Stimulated activated CD4-positive, alpha-beta T cell treated with anti-CD3 and anti-CD28 coated beads, Interleukin-12 subunit alpha, Interleukin-12 subunit beta, amount 100 ng/mL, for 4 hours (primary cell): ENCODE measurements at places on chromosomes 4 and X.
A peak's percentile ranks its signal among the peaks of the same experiment; 100 is the strongest.

- DNase-seq: no peak
Measured at GRCh38 chr4:78323439-78323838, 228.1 kb upstream of the ANXA3 start.

DNA sequence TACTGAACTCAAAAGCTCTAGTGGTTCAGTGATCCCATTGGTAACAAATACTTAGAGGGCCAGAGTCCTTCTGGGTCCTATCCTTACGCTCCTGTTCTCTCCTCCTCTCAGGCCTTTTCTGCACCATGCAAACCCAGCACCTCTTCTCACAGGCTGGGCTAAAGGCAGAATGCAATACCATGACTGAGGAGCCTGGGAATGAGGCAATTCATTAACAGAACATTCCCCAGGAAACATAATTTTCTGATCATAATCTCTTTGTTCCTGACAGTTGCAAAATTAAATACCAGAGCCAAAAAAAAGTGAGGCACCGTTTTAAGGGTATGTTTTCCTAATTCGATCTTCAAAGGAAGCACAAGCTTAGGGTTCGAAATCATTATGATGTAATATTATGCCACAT is 9.0 kb downstream of the SORBS2 start:
- DNase-seq: no peak

DNA sequence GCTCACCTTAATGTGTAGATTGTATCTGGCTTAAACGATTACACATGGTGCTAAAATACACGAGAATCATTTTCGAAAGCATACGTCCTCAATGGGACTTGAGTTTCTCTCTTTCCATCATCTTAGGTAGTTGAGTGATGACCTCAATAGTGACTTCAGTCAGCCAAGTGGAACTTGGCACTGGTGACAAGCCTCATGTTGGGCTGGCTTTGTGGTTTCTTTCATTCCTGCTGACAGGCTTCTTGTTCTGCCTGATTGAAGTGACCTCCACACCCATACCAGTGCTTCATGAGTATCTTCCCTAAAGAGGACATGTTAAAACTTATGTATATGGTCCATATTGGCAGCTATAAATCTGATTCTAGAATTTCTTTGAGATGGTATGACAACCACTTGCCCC is 159.1 kb upstream of the WDR1 start:
- DNase-seq: no peak

DNA sequence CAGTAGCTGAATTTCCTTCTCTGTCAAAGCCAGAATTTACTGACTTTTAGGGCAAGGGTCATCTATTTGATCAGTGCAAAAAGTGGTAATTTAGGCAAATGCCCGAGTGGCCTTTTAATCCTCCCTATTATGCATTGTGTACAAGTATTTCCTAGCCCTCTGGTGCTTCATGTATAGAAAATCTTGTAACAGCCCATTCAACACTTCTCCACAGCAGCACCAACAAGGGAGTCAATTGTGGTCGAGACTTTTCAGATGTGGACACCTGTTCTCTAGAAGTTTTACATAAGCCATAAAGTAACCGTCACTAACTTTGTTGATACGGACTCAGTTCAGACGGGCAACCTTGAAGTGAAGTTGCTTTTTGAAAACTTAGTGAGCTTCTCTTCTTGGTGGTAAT is 50.9 kb upstream of the FHDC1 start:
- no peak for DNase-seq

GRCh38 chr4:184228056-184228705 is 10.5 kb upstream of the ENPP6 start:
- no peak for DNase-seq

GRCh38 chr4:15376145-15376544 is 51.7 kb upstream of the C1QTNF7 start:
- DNase-seq: no peak

DNA sequence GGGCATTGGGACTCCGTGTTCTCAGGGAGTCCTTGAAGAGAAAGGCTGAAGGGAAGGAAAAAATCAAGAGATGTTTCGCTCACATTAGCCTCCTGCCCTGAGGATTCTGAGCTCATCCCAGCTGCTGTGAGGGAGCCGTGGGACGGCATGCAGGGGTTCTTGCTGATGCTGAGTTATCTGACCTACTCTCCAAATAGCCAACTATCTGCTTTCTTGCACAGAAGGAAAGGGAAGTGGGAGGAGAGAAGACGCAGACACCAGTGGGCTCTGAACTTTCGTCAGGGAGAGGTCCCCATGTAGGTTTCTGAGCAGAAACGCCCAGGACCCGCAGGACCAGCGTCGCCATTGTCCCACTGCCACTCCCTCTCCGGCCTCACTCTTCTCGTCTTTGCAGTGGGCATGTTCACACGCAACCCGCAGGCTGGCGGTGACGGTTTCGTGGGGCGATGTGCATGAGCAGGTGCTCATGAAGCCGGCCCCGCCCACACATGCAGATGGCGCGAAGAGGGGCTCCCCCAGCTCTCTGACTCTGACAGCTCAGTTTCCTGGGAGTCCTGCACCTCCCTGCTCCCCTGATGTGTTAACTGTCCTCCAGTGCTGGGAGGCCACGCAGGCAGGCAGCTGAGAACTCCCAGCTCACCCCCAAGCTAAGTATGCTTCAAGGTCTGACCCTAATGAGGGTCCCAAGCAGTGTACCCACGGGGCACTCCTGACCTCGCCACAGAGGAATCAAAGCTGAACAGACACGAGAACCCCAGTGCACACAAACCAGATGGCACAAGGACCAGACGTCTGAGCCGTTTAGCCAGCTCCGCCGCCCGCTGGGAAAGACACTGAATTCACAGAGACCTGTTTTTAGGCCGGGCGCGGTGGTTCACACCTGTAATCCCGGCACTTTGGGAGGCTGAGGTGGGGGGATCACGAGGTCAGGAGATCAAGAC is 13.6 kb upstream of the ABLIM2 start:
- peak; percentile 22 for DNase-seq

- DNase-seq: no peak
Measured at GRCh38 chr4:185201977-185202962, 1.5 kb downstream of the CFAP97 start.

DNA sequence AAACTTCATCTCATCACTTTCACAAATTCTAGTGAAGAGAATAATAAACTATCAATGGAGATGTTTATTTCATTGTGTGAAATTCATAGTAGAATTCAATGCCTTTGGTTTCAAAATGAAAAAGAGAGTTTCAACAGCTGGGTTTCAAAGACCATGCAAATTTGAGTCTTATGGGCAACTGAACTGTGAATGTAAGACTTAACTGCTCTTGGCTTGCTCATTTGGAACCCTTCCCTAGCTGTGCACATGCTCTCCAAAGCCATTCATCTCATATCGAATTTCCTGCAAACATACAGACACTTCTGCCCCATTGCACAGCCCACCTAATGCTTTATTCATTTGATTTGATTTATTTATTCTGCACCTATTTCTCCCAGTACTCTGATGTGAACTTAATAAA is 154.5 kb downstream of the GRXCR1 start:
- no peak for DNase-seq

DNA sequence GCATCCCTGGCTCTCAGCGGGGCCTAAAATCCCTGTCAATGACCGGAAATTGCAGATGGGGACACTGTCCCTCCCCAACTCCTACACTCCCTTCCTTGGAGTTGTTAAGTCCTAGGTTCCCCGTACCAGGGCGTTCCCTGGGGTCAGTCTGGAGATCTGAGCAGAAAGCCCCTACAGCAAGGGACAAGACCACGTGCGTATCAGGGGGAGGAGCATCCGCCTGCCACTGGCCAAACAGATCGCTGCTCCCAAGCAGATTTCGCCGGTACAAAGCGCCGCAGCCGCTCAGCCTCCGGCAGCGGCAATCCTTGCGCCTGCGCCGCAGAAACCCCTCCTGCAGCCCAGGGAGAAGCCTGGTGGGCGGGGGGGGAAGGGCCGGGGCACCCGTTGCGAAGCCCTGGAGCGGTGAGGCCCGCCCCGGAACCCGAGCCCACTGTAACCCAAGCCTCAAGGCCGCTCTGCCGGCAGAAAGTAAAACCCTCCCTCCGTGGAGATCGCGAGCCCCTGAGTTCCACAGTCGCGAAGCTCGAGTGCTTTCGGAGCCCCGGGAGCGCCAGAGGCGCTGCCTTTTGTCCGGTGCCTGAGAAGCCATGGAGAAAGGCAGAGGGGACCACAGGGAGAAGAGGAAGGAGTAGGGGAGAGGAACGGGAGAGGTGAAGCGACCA is 2.7 kb downstream of the CRMP1 start:
- DNase-seq: no peak

- DNase-seq: no peak
Measured at GRCh38 chr4:183637461-183637860, 21.5 kb downstream of the RWDD4 start.

DNA sequence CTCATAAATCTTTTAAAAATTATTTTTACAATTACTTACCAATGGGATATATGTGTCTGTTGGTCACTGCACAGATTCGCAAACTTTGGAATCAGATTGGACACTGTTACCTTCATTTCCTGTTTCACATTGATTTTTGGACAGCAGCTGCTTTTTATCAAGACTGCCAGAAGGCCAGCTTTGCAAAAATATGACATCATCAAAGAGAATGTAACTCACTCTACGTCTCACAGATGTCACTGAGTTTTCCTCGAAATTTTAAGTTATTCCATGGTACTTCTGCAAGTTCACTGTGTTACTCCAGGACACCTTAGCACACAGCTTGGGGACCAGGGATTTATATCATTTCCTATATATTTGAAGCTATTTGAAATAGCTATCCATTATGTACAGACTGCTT is 31.8 kb upstream of the MAGEB2 start:
- no peak for DNase-seq

- DNase-seq: no peak
Measured at GRCh38 chrX:150310417-150310816, 52.7 kb upstream of the MAMLD1 start.

- no peak for DNase-seq
Measured at GRCh38 chr4:92618968-92619367, 315.2 kb downstream of the GRID2 start.

- no peak for DNase-seq
Measured at GRCh38 chr4:48223633-48224295, 45.9 kb downstream of the TEC start.

DNA sequence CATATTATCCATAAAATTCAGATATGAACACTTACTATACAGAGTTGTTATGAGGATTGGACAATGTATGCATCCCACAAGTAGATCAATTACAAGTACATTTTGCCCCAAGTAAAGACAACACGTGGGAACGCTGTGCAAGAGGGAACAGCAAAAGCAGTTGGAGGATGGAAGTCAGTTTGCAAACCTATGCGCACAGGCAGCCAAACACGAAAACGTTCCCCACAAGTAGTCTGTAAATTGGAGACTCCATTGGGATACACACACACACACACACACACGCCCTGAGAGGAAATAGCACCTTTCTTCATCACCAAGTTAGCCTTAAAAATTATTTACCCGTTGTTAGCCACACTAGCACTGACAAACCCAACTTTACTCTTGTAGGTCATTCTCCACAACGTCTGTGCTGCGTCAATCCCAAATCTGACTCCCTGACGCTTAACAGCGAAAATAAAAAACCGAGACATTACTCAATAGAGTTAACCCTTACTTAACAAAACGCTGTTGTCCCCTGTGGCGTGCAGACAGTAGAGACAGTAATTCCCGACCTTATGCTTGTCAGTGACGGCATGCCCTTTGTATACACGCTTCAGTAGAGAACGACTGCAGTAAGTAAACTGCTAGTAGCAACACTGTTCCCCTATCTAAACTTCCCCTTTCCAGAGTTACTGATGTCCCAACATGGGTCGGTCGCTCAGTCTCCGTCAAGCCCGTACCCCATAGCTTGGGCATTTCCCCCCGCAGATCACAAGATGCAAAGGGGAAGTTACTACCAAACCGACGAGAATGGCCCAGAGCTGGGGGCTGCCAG is 730 bp downstream of the MANBA start:
- no peak for DNase-seq

- no peak for DNase-seq
Measured at GRCh38 chrX:149567621-149568417, 18.1 kb upstream of the HSFX3 start.

- no peak for DNase-seq
Measured at GRCh38 chr4:103012551-103012950, 7.0 kb downstream of the SLC9B1 start.

DNA sequence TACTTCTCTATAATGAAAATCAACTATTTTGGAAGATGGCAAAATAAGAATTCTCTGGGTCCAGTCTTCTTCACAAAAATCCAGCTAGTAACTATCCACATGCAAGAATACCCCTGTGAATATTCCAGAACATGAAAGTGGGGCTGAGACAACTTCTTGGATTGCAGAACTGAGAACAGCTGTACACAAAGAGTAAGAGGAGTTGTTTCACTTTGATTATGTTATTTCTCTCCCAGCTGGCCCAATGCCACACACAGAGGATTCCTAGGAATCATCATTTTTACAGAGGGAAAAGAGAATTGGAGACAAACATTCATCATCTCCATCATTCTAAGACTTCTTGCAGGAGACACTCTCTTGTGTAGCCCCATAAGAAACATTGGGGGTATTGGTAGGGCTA is 782.2 kb upstream of the LCORL start:
- DNase-seq: no peak

DNA sequence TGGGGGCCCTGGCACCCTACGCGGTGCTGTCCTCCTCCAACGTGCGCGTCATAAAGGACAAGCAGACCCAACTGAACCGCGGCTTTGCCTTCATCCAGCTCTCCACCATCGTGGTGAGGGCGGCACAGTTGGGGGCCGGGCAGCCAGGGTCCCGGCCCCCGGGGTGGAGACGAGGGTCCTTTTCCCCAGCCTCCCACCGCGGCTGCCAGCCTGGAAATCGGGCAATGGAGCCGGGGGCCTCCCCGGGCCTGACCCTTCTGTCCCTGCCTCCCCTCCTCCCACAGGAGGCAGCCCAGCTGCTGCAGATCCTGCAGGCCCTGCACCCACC is 13.7 kb upstream of the UBA1 start:
- no peak for DNase-seq

GRCh38 chrX:13482746-13483541 is 86.5 kb upstream of the EGFL6 start:
- no peak for DNase-seq

DNA sequence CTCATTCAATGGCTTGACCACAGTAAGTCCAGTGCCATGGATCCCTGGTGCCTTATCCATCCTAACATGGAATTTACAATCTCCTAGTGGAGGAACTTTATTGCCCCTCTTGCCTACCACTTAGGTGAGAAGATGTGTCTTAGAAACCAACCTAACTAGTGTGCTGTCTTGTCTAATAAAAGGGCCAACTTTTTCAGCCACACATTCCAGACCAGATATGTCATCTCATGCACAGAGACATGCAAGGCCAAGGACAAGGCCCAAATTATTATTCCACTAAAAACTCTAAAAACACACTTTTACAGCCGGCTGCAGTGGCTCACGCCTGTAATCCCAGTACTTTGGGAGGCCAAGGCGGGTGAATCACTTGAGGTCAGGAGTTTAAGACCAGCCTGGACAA is 10.6 kb upstream of the PRDX4 start:
- DNase-seq: no peak

GRCh38 chr4:12545812-12546211 is 938.3 kb downstream of the RAB28 start:
- no peak for DNase-seq

- no peak for DNase-seq
Measured at GRCh38 chrX:72258174-72258573, 18.9 kb downstream of the RPS4X start.

- no peak for DNase-seq
Measured at GRCh38 chr4:121786221-121786620, 14.9 kb upstream of the EXOSC9 start.
